Immature natural killer cell (primary cell): ENCODE measurements at places on chromosomes 4 and X.

DNA sequence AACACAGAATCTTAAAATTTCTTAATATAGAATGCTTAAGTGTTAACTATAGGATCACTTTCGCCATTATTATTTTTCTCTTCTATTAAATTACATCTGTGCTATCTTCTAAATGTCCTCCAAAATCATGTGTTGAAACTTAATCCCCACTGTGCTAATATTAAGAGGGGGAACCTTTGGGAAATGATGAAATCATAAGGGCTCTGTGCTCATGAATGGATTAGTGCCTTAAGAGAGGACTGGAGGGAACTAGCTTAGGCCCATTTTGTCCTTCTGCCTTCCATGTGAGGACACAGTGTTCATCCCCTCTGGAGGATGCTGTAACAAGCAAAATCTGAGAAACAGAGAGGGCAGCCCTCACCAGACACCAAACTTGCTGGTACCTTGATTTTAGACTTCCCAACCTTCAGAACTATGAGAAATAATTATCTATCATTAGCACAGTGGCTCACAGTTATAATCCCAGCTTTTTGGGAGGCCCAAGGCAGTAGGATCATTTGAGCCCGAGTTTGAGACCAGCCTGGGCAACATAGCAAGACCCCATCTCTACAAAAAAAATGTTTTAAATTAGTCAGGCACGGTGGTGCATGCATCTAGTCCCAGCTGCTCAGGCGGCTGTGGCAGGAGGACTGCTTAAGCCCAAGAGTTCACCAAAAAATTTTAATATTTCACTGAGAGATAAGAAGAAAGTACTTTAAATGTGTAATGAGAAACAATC, 26.3 kb downstream of the KLHL8 start:
- no peak for DNase-seq

- no peak for DNase-seq
Observed at GRCh38 chr4:145511913-145512522, 30.4 kb downstream of the SMAD1 start.

- DNase-seq, result no peak
Observed at GRCh38 chr4:10083861-10084641, 32.5 kb downstream of the WDR1 start.

DNA sequence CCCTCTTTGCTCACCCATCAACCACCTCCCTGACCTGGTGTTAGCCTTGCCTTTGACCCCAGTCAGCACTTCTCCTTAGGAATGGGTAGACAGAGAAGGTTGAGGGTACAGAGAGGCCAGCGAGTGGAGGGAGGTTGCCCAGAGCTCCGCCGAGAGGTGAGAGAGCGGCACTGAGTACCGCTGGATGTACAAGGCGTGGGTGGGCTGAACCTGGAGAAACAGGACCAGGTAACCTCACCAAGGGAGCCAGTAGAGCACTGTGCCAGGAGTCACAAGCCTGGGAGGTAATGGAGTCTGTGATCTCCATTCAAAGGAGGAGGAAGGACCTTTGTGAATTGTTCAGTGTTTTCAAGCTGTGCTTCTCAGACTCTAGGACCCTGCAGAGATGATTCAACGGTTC, 256.2 kb downstream of the EVC2 start:
- no peak for DNase-seq

DNA sequence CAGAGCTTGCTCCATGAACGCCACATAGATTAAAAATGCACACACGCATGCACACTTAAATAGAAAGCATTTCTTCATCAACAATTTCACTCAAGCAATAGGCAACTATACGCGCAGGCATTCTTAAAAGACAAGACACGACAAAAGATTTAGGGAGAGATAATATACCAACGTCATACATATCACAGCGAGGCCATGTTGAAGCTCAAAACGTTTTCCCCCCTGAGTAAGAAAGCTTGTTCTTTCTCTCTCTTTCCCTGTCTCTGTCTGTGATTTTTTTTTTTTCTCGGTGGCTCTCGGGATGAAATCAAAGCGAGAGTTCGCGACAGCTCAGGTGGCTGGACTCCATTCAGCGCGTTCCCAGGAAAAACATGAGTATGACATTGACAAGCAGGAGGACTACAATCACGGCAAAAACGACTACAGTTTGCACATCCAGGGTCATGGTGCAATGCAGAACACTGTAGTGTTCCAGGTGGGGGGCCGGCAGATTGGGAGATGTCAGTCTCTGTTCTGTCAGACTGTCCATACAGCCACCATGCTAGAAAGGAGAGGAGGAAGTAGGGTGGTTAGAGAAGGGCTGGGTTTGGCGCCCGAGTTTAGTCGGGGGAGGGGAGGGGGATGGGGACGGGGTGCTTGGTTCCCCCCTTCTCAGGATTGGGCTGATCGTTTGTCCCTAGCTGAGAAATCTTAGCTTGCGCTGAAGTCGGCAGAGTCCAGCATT, 30.7 kb downstream of the ARHGEF9 start:
- DNase-seq, result peak; percentile 32
